ENCODE measurements at places on chromosomes 16 and 17.
A peak's percentile ranks its signal among the peaks of the same experiment; 100 is the strongest.

DNA sequence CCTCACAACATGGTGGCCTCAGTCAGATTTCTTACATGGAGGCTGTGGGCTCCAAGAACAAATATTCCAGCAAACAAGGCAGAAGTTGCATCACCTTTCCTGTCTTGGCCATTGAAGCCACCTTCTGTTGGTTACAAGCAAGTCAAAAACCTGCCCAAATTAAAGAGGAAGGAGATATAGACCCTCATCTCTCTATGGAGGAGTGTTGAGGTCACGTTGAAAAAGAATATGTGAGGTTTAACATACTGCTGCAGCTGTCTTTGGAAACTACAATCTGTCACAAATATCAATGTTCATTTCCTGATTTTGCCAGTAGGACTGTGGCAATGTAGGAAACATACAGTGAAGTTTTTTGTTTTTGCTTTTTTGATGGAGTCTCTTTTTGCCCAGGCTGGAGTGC is 211.4 kb downstream of the COPRS start:
- no peak for DNase-seq

DNA sequence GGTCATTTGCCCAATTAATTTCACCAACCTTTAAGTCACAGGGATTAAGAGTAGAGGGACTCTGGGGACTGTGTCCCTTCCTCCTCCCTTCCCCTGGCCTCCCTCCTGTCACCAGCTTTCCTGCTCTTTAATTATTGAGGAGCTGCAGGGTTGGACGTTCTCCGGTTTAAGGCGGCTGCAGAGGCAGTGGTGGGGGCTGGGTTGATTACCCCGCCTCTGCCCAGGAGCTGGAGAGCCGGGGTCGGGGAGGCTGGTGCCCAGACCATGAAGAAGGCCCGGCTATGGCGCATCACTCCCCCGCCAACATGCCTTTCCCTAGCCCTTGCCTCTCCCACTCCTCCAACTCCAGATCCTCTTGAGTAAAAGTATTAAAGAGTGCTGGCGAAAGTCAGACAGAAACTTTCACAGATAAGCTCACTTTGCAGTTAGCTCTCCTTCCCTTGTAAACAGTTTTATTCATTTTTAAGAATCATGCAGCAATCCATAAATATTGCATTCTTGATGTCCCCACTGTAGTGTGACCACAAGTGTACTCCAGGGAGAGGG is 1.1 kb upstream of the FOXJ1 start:
- DNase-seq, result no peak

DNA sequence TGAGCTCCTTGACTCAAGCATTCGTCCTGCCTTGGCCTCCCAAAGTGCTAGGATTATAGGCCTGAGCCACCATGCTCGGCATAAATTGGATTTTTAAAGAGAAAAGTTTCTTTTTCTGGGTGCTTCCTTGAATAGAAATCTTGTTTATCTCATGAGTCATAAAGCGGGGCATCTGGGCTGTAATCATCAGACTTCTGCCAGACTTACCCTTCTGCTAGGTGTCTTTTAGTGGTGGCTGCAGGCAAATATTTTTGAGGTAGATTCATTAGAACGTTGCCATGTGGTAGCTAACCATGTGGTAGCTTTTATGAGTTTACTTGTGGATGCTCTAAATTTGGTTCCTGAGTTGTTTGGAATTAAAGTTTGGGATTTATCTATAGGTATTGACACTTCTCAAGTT is 13.4 kb downstream of the PGS1 start:
- peak; percentile 76 for DNase-seq

DNA sequence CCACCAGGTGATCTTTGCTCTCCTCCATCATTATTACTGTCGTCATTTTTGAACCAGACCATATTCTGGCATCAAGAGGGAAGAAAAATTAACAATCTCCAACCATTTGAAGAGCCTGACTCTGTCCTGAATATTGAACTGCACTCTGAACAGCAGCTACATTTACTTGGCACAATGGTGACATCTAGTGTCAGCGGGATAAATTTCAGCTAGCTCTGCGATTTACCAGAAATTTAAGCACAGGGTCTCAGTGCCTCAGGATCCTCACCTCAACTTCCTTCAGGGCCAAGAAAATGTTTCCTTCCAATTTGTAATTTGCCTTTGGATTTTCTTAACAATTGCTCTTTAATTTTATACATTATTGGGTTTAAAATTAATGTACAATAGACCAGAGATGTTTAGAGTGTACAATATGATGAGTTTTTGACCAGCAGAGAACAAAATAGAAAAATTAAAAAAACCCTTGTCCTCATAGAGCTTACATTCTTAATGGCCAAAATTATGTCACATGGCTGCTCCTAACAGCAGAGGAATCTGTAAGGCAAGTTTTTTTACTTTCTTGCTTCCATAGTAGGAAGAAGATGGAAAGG is 10.7 kb upstream of the ZNF19 start:
- DNase-seq, result peak; percentile 52

DNA sequence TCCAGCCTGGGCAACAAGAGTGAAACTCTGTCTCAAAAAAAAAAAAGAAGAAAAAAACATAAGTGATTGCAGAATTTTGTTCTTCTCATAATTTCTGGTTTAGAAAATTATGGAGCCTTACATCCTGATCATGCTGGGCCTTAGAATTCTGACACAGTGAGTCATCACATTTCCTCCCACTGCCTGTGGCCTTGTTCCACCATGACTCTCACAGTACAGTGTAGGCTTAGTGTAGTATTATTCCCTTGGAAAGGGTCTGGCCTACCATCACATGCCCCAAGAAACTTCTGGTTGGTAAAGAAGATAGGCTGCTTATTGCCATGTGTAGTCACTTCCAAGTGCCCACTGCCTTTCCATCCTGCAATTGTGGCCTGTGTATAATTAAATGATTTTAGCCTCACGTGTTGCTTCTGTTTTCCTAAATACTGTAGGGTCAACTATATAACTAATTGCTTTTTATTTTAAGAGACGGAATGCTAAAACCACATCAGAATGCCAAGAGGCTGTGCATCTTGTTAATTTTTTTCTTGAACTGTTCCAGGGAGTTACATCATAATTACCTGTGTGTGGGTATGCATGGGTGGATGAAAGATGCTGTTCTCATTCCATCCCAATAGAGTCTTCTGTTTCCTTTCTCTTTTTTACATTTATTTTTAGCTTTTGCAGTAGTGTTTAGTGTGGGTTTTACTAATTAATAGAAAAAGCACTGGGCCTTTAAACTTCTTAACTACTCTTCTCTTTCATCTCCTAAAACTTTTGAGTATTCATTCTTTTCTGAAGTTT is 25.9 kb downstream of the OGFOD1 start:
- DNase-seq, result peak; percentile 85

DNA sequence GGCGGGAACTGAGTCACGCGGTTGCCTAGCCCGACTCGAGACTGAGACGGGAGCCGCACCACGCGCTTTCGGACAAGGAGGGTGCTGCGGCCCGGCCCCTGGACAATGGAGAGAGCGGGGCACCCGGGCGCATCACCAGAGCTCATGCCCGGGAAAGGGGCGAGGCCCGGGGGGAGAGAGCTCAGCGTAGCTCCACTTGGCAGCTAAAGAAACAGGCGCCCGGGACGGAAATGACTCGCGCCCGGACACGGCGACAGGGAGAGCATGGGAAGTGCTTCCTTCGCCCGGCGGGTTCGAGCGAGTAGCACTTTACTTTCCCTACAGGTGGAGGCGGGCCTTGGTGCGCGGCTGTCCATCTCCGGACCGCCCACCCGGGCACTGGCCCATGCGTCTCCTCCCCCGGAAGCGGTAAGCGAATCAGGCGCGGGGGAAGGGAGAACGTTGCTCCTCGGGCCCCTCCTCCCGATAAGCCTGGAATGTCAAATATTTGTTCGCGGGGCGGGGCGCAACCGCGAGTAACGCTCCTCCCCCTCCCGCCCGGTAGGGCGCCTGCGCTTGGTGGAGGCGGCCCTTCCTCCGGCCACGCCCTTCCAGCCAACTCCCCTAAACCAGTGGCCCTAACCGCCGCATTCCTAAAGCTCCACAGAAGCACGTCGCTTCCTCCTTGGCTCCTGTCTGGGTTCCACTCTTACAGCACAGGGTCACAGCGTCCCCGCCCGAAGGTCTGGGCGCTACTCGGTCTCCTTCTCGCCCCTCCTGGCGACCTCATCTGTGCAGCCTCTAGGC is 1.5 kb upstream of the ESRP2 start:
- peak; percentile 98 for DNase-seq

GRCh38 chr17:61757168-61757567 is 106.2 kb downstream of the BRIP1 start:
- DNase-seq, result no peak

DNA sequence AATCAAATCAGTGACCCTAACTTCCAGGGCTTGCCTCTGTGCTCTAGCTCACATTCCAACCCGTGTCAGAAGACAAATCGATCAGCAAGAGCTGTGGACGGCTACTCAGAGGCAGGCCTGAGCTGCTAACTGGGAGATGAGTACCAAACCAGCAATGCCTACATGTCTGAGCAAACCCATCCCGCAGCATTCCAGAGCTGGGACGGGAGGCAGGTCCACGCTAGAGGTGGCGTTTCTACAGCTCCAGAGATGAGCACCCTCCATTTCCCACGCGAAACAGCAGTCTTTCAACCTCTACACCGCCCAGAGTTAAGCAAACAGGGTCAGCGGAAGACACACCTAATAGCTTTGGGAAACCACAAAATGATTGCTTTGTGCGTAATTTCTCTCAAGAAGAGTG is 6.5 kb downstream of the NXN start:
- no peak for DNase-seq

- DNase-seq, result no peak
Measured at GRCh38 chr17:47172696-47173565, 16.2 kb downstream of the CDC27 start.

- DNase-seq, result no peak
Measured at GRCh38 chr16:16120382-16121184, 102.7 kb downstream of the ABCC6 start.

DNA sequence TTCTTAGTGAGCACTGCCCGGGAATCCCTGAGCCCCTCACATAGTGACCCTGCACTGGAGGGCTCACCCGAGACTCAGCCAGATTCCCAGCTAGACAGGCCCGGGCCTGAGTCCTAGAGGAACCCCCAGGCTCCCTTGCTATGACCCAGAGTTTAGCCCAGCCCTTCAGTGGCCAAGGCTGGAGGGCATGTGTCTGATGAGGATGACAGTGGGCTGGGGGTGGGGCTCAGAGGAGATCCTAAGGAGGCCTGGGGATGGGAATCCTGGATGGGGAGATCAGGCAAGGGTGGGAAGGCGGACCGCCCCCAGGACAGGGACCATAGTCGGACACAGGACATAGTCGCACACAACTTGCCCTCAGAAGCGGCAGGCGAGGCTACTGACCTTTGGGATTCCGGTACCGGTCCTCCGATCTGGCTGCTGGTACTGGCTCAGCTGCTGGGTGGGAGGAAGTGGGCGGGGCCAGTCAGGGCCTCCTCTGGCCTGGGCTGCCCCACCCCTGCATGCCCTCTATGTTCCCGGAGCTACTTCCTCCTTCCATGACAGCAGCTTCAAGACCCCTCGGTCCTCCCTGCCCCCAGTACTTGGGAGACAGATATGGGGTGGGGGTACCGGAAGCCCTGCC is 1.1 kb downstream of the CD79B start:
- DNase-seq, result no peak

- no peak for DNase-seq
Measured at GRCh38 chr17:11618861-11619566, 20.7 kb downstream of the DNAH9 start.

DNA sequence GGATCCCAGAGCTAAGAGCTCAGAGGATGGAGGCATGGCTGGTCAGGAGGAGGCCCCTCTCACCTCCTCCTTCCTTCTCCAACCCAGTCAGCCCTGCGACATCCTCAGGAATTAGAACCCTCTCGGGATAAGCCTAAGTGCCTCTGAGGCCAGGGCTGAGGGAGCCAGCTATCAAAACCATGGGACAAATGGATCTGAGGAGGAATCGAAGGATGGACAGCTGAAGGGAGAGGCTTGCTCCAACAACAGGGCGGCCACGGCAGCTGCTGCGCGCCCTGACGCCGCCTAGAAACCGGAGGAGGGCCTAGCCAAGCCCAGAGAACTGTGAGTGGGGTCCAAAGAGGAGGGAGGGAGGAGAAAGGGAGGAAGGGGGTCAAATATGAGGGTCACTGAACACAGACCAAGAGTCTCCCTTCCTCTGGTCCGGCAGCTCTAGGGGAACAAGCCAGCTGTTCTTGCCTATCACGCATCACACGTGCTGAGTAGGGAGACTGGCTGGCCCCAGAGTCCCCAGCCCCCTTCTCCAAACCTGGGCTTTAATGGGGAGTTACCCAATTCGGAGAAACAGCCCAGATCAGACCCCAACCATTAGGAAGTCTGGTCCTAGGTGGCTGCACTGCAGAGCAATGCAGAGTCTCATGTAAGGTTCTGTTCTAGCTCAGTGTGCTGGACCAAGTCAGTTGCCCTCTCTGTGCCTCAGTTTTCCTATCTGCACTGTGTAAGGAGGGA is 5.9 kb upstream of the HOXB13 start:
- DNase-seq, result no peak

- DNase-seq, result peak; percentile 97
Measured at GRCh38 chr16:4624015-4624826, at the start of gene MGRN1. MGRN1 (plus strand) TSS chr16:4624826; CDS start chr16:4624961, 135 bp downstream.

- DNase-seq, result no peak
Measured at GRCh38 chr17:10077561-10078299, 120.7 kb downstream of the GAS7 start.

DNA sequence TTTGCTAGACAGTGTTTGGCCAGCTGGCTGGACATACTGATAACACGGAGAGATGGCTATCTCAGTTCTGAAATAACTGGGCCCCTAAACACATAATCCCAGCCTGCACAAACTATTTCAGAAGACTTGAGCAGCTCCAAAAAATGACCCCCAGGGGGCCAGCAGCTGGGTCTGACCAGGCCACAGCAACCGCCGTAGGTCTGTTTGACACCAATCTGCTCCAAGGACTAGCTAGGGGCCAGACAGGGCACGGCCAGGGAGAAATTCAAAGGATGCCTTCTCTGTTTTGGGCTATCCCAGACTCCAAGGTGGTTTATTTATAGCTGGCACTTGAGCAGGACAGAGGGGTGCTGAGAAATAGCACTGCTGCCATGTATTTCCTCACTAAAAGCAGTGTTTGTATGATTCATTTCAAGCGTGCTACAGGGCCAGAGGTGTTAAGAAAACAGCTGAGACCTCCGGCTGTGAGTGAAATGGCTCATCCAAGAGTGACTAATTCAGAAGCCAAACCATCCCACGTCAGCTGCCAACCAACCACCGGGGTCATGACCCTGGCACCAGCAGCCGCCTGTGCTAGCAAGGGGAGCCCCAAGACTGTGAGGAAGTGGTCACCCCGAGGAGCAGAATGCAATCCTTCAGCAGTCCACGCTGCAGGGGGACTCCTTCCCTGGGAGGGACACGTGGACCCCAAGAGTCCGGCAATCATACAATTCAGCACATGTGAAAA is 5.7 kb downstream of the GGA2 start:
- DNase-seq, result peak; percentile 98

GRCh38 chr16:69871708-69872107 is 79.4 kb upstream of the CLEC18A start:
- DNase-seq, result no peak

Measured in HCEC 1CT (cell line).